Heart left ventricle (tissue), 16 donors: ENCODE measurements at places on chromosomes 1 and 21. TPM values are rescaled to one million over a fixed set of nuclear protein-coding genes. Genes with fewer than 3 reads are reported as not detected.

GRCh38 chr1:86508583-86508969 is 38.3 kb upstream of the CLCA4 start:
- no peak for DNase-seq

- DNase-seq, result no peak
Measured at GRCh38 chr1:63739452-63739851, 34.4 kb upstream of the ROR1 start.

- no peak for DNase-seq
Measured at GRCh38 chr1:30444401-30444800, 279.0 kb downstream of the MATN1 start.

- no peak for DNase-seq
Measured at GRCh38 chr1:82836973-82837680, 1036.4 kb downstream of the ADGRL2 start.

GRCh38 chr1:171083222-171083621 is 7.5 kb upstream of the FMO3 start:
- DNase-seq, result no peak

GRCh38 chr1:231099311-231099710 is 59.3 kb upstream of the FAM89A start:
- no peak for DNase-seq

Gene KRTAP10-9
- not detected for total RNA-seq

Gene DEPDC1
- total RNA-seq, result 0.52 TPM

Gene PAPPA2
- total RNA-seq, result 0.13 TPM

Gene LRRC8D
- 12.2 TPM for total RNA-seq

Gene SLAMF9
- total RNA-seq, result not detected
